Endothelial cell (in vitro differentiated cells): ENCODE measurements at places on chromosomes 16 and 17.

DNA sequence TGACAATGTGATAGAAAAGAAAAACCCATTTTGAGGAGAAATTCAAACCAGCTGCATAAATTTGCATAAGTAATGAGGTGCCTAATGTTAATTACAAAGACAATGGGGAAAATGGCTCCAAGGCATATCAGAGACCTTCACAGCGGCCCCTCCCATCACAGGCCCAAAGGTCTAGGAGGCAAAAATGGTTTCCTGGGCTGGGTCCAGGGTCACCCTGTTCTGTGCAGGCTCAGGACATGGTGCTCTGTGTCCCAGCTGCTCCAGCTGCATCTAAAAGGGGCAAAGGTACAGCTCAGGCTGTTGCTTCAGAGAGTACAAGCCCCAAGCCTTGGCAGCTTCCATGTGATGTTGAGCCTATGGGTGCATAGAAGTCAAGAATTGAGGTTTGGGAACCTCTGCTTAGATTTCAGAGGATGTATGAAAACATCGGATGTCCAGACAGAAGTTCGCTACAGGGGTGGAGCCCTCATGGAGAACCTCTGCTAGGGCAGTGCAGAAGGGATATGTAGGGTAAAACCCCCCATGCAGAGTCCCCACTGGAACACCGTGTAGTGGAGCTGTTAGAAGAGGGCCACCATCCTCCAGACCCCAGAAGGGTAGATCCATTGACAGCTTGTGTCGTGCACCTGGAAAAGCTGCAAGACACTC, 40.6 kb downstream of the IKZF3 start:
- DNase-seq, result no peak

GRCh38 chr17:1174263-1174880, 5.4 kb downstream of the ABR start:
- no peak for DNase-seq

DNA sequence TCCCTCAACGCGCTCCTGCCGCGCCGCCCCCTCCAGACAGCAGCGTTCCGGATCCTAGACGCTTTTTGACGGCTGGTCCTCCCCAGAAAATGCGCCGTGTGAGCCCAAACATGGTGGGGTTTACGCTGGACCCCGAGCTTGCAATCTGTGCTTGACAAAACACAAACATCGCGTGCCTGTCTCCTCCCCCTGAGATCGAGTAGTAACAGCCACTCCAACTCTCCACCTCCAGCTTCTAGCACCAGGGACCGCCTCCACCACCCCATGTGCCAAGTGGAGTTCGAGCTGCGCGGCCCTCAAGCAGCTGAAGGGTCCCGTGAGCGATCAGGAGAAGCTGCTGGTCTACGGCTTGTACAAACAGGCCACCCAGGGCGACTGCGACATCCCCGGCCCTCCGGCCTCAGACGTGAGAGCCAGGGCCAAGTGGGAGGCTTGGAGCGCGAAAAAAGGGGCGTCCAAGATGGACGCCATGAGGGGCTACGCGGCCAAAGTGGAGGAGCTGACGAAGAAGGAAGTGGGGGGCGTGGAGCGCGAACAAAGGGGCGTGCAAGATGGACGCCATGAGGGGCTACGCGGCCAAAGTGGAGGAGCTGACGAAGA, 656 bp upstream of the GEMIN4 start:
- no peak for DNase-seq

DNA sequence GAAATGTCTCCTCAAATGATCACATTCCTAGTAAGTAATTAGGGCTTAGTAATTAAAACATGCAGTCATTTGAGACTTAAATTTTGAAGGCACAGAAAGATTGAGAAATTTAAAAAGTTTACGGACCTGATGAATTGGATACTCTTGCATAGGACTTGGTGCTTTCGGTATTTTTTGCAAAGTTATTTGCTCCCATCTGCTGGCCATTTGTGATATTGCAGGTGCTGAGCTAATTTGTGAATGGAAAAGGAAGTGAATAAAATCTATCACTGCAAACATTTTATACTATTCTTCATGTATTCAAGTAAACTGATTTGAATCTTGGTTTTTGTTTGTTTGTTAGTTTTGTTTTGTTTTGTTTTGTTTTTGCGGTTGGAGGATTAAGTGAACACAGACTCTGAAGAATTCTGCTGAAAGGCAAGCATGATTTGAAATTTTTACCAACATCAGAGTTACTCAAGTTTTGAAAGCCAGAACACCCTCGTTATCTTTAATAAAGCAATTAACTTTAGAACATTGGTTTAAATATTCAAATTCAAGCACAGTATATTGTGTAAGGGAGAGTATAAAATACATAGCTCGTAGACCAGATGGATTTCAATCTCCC, 689.5 kb upstream of the RBFOX1 start:
- DNase-seq, result peak; percentile 66

- DNase-seq, result no peak
Measured at GRCh38 chr17:3006801-3007200, 56.6 kb downstream of the OR1D5 start.

DNA sequence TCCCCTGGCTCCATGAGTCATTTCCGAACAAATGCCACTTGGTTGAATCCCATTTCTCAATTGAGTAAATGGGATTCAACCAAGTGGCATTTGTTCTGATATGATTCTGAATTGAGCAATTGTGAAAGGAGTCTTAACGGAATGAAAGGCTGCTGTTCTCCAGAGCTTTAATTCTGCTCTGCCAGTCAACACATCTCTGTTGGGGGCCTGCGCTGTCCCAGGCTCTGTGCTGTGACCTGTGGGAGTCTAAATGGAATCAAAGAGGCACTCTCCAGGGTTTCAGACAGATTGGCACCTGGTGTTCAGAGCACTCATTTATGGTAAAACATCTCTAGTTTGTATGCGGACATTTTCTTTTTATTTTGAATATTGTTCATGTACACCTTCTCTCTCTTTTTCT, 126.2 kb downstream of the WSCD1 start:
- no peak for DNase-seq

DNA sequence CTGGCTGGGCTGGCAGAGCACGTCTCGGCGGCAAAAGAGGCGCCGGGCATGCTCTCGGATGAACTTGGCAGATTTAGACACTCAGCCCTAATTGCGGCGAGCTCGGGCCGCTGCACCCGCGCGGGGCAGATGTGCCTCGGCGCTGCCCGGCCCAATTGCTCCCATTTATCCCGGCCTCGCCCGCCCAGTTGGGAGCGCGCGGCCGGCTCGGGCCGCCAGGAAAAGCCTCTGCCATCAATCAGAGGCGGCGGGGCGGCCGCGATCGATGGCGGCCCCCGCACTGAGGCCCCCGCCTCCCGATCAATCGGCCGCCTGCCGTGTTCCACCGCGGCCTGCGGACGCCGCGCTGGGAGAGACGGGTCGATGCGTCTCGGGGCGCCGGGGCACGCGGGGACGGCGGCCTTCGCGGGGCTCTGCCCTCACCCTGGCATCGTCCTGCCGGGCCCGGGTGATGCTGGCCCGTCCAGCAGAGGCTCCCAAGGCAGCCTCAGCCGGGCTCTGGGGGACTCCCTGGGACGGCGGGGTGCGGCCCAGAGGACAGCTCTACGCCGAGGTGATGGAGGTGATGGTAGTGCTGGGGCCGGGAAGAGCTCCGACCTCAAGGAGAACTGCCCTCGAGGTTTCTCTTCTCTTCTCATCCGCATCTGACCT, 200.9 kb upstream of the N4BP1 start:
- peak; percentile 13 for DNase-seq

- DNase-seq, result no peak
Measured at GRCh38 chr17:60563743-60564142, 36.2 kb upstream of the PPM1D start.

- DNase-seq, result no peak
Measured at GRCh38 chr16:58882292-58882691, 148.2 kb upstream of the GOT2 start.

DNA sequence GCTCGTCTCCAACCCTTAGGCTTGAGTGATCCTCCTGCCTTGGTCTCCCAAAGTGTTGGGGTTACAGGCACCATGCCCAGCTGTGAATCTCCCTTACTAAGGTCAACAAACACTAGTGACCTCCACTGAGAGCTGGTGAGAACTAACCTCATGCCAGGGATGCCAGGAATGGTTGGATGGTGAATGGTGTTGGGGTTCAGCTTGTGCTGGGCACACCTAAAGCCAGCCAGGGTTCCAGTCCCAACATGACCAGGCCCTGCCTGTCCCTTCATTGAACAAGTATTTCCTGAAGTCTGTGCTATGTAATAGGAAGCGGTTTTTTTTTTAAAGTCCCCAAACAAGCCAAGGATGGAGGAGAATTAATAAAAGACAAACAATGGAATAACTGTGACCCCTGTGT, 56.0 kb upstream of the TOB1 start:
- DNase-seq, result no peak

GRCh38 chr17:50649042-50649908, 14.6 kb downstream of the ABCC3 start:
- DNase-seq, result no peak

DNA sequence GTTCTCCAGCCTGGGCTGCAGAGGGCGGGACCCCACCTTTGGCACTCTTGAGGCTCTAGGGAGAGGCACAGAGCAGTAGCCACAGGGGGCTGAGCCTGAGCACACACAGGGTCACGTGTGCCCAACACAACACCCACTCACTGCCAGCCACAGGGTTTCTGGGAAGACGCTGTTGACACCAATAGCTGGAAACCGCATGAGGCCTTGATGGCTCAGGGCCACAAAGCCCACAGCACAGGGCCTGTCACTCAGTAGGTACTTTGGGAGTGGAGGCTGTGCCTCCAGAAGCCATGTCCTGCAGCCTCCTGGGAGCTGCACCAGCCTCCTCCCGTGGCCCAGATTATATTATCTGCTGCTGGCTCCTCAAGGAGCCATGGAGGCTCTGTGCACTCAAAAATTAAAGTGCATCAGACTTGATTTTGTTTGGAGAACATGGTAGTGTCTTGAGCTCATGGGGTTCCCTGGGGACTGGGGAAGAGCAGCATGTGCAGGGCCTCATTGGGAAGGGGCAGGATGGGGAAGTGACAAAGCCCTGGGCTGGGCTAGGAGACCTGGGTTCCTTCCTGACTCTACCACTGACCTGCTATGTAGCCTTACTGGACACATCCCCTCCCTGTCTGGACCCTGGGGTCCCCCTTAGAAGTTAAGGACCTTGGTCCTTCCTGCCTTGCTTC, 12.5 kb upstream of the SREBF1 start:
- no peak for DNase-seq

DNA sequence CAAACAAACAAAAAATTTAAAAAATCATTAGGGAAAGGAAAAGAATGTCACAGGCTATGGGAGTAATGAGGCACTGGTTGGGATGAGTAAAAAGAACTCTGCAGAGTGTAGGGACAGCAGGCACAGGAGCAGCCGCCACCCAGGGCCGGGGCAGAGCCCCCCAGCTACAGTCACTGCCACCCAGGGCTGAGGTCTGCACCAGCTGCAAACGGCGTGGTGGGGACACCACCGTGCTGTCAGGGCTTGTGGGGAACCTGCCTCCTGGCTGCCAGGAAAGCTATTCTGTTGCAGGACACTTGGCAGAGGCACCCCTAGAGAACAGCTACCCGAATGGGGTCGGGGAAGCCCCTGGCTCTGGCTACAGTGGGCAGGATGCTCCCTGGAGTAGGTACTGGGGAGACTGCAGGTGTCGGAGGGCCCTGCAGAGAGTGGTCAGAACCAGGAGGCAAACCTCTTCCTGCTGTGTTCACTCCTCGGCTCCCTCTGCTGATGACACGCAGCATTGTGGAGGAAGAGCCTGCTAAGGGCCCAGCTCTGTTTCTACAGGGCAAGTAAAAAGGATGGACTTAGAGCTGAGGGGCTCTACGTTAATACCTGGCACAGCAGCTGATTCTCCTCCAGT, 32.3 kb upstream of the CAPN15 start:
- DNase-seq, result peak; percentile 61

- no peak for DNase-seq
Measured at GRCh38 chr17:77465358-77466041, 324.7 kb downstream of the SEC14L1 start.

GRCh38 chr17:77717941-77718668, 240.4 kb upstream of the TNRC6C start:
- DNase-seq, result peak; percentile 1

DNA sequence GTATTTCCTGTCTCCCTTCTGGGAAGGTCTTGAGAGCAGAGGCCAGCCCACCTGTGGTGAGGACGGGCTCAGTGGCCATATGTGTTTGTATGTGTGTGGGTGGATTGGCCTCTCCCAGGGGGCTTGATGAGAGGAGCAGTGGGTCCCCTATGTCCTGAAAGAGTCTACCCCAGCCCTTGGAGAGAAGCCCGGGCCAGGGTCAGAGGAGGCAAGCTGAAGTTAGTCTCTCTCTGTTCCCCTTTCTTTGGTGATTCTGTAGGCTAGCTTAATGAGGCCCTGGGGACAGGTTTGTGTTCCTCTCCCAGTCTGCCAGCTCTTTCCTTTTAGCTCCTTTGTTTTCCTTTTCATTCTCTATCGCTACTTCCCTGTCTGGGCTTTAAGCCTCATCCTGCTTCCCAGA, 23.8 kb upstream of the NFATC3 start:
- no peak for DNase-seq

- no peak for DNase-seq
Measured at GRCh38 chr17:56642424-56642823, 48.9 kb downstream of the NOG start.

GRCh38 chr16:69106491-69107315, 1.2 kb downstream of the HAS3 start:
- DNase-seq, result no peak

- peak; percentile 49 for DNase-seq
Measured at GRCh38 chr16:19223235-19224170, 55.5 kb downstream of the SYT17 start.

- no peak for DNase-seq
Measured at GRCh38 chr17:39553341-39553945, 54.3 kb downstream of the NEUROD2 start.

- DNase-seq, result peak; percentile 84
Measured at GRCh38 chr17:61389670-61390478, 9.8 kb upstream of the TBX2 start.

- no peak for DNase-seq
Measured at GRCh38 chr16:46731691-46732555, 16.2 kb downstream of the MYLK3 start.

DNA sequence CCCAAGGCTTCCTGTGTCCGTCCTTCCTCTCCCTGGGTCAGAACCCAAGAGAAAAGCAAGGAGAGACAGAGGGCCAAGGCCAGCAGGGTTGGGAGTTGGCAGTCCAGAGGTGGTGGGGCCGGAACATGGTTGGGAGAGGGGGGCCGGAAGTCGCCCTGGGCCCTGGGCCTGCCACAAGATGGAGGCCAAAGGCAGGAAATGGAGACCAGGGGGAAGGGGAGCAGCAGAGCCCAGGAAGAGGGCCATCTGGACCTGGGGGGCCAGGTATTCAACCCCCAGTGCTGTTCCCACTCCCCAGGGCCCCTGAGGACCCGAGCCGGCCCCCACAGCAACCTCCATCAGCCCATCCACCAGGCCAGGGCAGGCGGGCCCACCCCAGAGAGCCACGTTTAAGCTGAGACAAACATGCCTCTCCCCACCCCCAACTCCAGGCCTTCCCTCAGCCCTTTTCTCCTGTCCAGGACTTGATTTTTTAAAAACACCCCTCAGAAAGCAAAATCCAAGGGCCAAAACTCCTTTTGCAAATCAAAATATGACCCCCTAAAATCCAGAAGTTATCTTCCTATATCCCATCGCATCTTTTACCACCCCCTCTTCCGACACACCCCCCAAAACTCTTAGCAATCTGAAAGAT, 4.4 kb upstream of the BCL6B start:
- DNase-seq, result no peak
